ENCODE measurements at places on chromosomes 3 and 15.

GRCh38 chr3:114308830-114309229, 15.0 kb downstream of the TIGIT start:
- no peak for DNase-seq

DNA sequence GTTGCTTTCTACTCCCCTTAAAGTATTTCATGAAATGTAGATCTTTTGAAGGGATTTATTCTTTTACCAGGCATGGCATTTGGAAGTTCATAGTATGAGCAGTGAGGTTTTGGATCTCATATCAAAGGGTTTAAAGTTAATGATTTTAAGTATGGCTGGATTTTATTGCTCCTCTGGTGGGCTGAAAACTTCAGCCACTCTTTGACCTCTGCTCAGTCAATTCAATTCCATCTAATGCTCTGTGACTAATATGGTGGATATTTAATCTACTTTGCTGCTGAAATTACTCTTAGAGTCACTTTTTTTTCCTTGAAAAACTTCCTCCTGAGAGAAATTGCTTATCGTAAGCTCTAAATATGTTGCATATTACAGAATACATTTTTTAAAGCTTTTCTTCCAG, 218.6 kb downstream of the NR2F2 start:
- no peak for DNase-seq

DNA sequence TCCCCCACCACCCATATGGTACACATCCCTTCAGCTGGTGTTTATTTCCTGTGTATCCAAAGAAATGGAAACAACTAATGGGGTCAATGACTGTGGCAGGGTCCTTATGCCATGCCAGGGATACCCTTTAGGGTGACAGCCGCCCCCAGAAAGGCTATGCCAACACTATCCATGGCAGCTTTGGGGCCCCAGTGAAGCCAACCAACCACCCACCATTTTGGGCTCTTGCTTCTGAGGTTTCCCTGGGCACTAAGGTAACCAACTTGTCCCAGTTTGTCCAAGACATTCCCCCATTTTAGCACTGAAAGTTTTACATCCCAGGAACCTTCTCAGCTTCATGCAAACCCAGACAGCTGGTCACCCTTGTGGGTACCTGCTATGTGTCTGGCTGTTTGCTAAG, 233.1 kb downstream of the VPS13C start:
- no peak for DNase-seq

- no peak for DNase-seq
These were observed 42.2 kb downstream of the ILDR1 start for GRCh38 chr3:121979734-121980449.

- DNase-seq, result no peak
These were observed 522.6 kb upstream of the PROK2 start for GRCh38 chr3:72307438-72308115.

DNA sequence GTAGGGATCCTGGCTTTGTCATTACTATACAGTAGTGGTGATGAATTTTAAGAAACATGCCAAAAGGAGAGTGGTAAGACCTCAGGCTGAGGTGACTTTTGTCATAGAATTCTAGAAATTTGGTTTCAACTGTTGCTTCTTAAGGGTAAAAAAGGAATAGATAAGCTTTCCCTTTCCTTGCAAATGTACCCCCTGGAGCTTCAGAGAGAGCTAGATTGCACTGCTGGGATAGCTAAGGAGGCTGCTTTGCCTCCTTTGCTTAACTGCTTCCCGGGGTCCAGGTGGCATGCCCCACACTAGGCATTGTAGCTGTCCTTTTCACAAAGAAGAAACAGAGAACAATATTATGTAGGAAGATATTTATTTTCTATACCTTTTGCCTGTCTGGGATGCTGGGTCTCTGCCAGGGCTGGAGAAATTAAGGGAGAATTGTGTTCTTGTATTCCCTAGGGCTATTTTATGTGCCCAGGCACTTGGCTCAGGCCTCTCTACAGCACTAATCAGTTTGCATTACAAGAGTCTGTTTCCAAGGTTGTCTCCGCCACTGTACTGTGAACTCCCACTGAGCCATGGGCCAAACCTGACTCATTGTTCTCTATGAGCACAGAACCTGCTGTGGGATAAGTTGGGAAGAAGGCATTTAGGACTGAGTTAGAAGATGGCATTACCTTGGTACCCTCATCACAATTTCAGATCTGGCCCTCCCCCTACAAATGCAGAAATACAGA, 460.0 kb downstream of the PDCD6IP start:
- DNase-seq, result no peak

DNA sequence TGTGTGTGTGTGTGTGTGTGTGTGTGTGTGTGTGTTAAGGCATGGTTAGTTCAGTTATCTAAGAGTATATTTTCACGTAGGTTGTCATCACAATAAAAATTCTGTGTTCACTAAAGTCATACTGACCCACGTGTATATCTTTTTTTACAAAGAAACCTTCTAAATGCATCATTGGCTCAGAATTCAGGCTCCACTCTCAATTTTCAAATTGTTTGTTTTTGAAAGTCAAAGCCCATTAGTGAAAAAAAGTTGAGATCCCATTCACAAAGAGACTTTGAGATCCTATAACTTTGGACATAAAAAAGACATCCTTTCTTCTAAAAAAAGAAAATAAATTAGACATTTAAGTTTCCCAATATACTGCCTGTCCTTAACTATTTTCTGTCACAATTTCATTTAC, 59.3 kb downstream of the GBE1 start:
- no peak for DNase-seq

DNA sequence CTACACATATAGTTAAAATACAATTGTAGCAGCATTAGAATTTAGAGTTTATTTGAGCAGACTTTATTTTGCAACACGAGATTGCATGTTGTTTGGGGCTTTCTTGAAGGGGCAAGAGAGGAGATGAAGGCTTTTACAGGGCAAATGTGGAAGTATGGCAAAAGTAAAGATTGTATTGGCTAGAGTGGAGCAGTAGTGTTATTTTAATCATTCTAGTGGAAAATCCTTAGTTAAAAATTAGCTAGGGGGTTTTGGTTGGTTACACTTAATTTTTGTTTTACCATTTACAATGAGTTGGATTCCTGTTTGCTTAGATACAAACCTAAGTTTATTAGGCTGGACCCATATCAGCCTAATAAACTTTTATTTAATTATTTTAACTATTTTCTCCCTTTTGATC, 4.6 kb downstream of the OR5H15 start:
- DNase-seq, result no peak

DNA sequence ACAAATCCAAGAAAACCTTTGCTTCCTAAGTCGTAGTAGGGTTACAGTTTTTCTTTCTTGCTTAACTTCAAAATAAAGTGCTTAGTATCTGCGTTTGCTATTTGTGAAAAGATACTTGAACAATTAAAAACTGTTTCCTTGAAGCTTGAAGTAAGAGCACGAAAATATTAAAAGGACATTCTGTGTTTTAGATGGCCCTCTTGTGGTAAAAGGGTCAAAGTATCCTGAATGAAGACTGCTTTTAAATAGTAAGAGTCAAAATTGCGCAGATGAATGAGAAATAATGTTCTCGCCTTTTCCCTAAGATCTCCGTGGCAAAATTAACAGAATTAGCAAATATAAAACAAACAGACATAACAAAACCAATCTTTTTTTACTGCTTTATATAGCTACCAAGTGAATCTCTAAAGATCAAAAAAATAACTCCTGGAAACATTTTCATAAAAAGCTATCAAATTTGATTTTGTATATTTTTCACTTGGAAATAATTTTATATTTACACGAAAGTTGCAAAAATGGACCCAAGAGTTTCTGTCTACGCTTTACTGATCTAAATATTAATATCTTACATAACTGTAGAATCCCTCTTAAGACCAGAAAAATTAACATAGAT, 175.4 kb downstream of the MBNL1 start:
- DNase-seq, result peak; percentile 67

DNA sequence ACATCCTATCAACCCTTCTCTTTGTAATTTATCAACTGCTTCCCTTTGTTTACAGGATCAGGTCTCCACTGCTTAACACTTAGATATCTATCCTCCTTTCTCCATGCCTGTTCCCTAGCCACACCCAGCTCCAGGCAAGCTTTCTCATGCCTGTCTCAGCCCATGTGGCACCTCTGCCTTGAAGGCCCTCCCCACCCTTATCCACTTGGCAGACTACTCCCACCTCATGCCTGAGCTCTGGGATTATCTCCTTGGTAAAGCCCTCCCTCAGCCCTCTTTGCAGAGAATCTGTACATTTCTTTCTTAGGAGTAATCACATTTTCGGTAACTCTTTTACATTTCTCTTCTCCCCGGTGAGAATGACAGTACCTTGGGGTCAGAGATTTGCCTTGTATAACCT, 96.0 kb downstream of the ATP1B3 start:
- no peak for DNase-seq

- no peak for DNase-seq
These were observed 237.6 kb downstream of the ITPR1 start for GRCh38 chr3:4730719-4731118.

DNA sequence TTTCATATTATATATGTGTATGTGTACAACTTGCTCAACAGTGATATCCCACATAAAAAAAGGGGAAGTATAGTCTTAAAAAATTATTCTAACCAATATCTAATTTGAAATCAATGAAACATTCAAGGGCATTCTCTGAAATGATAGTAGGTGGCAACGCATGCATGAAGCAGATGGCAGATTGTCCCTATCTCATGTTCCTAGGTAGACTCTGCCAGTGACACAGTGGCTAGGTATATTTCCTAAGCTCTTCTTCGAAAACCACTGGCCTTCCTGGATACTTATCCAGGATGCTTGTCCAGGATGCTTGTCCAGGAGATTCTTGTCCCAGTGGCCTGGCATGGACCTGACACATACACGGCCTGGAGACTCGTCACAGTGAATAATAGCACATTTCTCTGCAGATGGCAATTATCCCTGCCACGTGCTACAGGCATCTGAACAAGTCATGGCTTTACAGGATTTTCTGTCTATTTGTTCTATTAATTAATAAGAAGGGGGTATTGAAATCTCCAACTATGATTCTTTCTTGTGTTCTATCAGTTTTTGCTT, 54.9 kb downstream of the OCA2 start:
- DNase-seq, result no peak

- no peak for DNase-seq
These were observed 273.9 kb downstream of the TIGIT start for GRCh38 chr3:114567771-114568170.

DNA sequence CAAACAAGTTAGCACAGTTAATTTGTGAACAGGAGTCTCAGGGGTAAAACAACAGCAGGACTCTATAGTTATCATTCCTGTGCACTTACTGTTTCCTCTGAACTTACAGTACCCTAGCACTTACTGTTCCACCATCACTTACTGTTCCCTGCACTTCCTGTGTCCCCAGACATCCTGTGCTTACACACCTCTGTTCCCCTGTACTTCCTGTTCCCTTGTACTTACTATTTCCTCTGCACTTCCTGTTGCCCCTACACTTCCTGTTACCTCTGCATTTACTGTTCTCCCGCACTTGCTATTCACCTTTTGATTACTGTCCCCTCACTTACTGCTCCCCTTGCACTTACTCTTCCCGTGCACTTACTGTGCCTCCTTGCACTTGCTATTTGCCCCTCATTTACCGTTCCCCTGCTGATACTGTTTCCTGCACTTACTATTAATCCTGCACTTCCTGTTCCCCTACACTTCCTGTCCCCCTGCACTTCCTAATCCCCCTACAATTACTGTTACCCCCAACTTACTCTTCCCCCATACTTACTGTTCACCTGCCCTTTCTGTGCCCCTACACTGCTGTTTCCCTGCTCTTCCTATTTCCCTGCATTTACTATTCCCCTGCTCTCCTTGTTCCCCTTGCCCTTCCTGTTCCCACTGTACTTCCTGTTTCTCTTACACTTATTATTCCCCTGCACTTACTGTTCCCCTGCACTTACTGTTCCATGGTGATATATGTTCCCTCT, 30.3 kb downstream of the TPRA1 start:
- DNase-seq, result no peak

DNA sequence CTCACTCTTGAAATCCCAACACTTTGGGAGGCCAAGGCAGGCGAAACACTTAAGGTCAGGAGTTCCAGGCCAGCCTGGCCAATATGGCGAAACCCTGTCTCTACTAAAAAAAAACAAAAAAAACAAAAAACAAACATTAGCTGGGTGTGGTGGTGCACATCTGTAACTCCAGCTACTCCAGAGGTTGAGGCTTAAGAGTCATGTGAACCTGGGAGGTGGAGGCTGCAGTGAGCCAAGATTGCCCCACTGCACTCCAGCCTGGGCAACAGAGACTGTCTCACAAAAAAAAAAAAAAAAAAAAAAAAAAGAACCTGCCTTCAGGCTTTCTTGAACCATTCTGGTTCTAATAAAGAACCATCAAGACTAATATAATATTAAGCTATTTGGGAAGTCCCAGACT, 16.5 kb downstream of the ARPP19 start:
- DNase-seq, result no peak

GRCh38 chr3:13004376-13004775, 68.9 kb downstream of the IQSEC1 start:
- DNase-seq, result no peak

GRCh38 chr3:85781806-85782205, 823.0 kb downstream of the CADM2 start:
- no peak for DNase-seq

DNA sequence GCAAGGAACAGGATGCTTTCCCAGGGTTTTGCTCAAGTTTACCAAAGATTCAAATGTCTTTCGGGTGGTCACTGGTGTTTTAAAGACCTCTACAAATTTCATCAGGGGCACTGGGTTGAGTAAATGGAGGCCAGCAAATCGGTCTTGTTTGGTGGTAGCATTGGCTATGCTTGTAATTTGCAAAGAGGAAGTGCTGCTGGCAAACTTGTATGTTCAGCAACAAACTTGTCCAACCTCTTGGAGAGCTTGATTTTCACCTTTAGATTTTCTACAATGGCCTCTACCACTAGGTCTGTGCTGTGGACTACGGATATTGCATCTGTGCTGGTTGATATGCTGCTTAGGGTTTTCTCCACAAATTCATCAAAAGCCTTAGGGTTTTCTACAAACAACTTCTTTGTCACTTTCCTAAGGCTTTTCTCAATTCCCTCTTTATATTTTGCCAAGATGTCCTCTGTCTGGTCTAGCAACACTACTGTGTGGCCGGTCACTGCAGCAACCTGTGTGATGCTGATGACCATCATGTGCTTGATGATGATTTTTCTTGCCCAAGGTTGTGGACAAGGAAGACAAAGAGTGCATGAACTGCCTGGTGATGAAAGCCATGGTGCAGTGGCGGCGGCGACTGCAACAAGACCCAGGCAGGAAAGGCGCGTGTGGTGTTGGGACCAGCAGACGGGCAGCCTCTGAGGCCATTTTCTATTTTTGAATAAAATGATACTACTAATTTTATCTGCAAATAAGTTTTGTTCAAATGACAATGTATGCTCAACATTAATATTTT, 50.8 kb downstream of the RFX7 start:
- DNase-seq, result no peak
